ENCODE measurements at places on chromosomes 5 and 9. TPM values are rescaled to one million over a fixed set of nuclear protein-coding genes. Genes with fewer than 3 reads are reported as not detected.

- DNase-seq, result peak; percentile 94
Observed at GRCh38 chr9:128218518-128219389, 15.6 kb downstream of the DNM1 start.

GRCh38 chr9:36592801-36593583 is 20.3 kb downstream of the MELK start:
- DNase-seq, result no peak

GRCh38 chr5:73131711-73132425 is 11.5 kb downstream of the TMEM171 start:
- DNase-seq, result no peak

GRCh38 chr5:61348447-61348846 is 16.4 kb downstream of the ZSWIM6 start:
- no peak for DNase-seq

DNA sequence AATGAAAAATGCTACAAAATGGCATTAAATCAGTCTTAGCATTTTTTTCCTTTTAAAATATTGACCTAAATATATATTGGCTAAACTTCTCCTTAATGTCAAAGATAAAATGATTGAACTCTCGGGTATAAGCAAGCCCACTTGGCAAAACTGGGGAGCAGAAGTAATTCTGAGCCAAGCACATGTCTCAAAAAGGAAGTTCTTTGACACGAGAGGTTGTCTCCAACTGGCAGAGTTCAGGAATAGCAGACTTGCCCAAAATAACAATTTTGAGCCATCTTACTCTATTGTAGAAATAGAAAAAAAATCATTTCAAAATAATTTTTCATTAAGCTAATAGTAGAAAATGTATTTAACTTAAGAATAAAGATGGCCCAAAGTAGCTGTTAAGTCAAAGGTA is 10.4 kb upstream of the MLLT3 start:
- DNase-seq, result no peak

GRCh38 chr9:127976498-127976897 is 4.3 kb downstream of the EEIG1 start:
- peak; percentile 72 for DNase-seq

DNA sequence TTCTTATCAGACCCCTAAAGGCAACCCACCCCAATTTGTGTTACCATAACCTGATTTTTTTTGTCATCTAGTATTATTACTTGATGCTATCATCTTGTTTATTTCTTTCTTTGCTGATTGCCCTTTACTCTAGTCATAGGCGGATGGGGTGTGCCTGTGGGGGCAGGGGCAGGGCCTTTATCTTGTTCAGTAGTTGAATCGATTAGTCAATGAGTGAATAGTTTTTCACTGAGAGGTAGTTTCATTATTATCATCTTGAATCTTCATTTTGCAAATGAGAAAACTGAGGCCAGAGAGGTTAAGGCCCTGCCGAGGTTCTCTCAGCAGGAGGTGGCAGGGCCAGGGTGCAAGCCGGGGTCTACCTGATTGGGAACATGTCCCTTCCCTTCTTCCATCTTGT is 9.4 kb upstream of the GM2A start:
- DNase-seq, result no peak

DNA sequence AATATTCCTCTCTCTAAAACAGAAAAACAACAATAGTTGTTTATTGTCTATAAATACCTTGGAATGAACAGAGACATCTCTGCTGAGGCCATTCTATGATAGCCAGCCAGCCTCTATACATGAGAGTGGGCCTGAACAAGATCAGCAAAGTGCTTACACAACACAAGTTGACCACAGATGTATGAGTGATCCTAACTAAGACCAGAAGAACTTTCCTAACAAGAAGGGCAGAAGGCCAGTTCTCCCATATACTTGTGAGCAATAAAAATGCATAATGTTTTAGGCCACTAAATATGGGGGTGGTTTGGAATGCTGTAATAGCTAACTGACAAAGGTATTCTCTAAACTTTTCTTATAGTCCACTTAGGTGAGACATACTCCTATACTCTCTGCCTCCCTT is 345.7 kb downstream of the SPATA31D1 start:
- DNase-seq, result no peak

- DNase-seq, result no peak
Observed at GRCh38 chr9:133104718-133105460, 16.2 kb downstream of the RALGDS start.

DNA sequence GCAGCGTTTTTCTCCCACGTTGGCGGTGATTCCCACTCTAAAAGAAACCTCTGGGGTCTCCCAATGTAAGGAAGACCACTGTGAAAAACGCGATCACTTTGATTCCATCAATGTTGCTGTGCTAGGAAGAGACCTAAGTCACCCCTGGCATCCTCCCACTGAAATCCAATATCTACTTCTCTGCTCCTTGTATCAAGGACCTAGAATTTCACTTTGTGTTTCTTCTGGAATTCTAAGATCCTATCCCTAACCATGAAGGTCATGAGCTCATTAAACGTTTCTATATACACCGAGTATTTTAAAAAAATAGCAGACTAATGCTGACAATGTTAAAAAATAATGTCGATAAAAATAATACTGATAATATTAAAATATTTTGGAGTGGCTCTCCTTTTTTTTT is 118.8 kb upstream of the MYO10 start:
- no peak for DNase-seq

- DNase-seq, result no peak
Observed at GRCh38 chr9:76127637-76128036, 237.2 kb downstream of the PCSK5 start.

DNA sequence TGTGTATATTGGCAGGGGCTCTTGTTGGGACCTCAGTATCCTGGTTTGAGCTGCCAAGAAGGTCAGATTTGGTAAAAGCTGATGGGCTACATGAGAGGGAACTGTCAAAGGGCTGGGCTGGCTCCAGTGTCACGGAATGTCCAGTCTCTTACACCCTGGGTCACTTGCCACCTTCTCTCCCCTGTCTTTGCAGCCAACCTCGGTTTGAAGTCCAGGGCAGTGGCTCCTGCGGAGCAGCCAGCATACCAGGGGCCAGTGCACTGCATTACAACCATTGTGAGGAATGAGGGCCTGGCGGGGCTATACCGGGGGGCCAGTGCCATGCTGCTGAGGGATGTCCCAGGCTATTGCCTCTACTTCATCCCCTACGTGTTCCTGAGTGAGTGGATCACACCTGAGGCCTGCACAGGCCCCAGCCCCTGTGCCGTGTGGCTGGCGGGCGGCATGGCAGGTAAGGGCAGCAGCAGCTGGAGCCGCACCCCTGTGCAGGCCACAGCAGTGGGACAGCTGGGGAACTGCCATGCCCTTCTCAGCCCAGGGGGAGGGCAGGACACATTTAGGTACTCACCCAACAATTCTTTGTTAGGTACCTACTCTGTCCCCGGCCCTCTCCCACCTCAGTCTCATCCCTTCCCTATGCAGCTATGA is 24.2 kb downstream of the IL9 start:
- DNase-seq, result no peak

- no peak for DNase-seq
Observed at GRCh38 chr5:159774476-159775031, 141.7 kb upstream of the ADRA1B start.

DNA sequence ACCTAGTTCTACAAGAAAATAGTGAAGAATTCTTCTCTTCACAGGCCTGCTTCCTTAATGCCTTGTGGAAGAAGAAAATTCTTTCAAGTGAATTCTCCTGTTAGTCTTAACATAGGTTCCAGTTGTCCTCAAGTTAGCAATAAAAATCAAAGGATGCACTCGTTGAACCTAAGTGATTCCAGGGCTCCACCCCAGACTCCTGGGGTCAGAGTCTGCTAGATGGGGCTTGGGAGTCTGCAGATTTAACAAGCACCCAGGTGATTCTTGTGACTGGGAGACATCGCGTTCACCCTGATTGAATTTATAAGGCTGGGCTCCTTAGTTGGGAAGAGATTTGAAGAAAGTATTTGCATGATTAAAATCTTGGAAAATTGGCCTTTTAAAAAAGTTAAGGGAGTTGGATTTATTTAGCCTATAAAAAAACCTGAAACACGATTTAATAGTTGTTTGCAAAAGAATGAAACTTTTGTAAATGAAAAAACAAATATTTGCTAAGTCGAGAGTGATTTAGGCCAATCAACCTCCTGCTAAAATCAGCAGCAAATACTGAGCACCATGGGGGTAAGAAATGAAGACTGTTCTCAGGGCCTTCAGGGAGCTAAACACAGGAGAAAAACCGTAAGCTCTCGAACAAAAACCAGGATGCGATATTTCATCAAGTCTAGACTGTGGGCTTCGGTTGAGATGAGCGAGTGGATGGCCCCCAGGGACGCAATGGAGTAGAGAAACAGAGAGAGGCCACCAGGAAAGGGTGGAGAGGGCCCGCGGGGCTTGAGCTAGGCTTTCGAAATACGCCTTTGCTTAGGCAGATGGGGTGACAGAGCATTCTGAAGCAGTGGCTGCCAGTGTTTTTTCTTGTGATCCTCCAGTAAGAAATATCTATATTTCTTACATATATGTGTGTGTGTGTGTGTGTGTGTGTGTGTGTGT is 86.9 kb upstream of the TTC23L start:
- DNase-seq, result no peak

- no peak for DNase-seq
Observed at GRCh38 chr5:515273-515836, 8.9 kb downstream of the SLC9A3 start.

- DNase-seq, result no peak
Observed at GRCh38 chr5:172453986-172454357, 353 bp downstream of the SH3PXD2B start.

DNA sequence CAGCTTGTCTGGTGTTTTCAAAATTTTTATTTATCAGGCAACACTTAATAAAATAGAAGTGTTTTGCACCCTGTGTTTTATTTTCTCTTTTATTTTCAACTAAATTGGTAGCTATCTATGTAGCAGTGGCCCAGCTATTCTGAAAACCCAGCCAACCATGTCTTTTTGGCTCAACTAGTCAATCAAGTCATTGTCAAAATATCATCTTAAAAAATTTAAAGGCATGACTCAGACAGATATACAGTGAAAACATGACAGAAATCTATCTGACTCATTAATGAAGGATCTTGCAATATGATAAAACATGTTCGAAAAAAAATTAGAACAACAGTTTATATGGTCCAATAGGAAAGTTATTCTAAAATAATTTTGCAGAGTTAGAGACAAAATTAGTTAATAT is 75.1 kb downstream of the HSD17B4 start:
- no peak for DNase-seq

DNA sequence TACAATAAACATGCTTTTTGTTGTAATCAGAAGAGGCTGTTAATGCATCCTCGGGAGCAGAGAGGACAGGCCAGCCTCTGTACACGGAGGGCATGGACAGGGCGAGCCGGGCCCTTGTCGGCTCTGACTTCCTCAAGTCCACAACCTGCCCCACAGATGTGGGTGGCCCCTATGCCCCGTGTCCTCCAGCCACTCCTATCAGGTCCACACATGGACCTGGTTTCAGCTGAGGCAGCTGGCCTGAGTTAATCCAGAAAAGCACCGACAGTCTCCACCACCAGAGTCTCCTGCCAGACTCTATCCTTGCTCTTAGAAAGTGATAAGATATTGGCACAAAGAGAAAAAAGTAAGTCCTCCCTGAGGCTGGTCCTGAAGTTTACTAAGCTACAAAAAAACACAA is 52.4 kb upstream of the PHYKPL start:
- DNase-seq, result no peak

DNA sequence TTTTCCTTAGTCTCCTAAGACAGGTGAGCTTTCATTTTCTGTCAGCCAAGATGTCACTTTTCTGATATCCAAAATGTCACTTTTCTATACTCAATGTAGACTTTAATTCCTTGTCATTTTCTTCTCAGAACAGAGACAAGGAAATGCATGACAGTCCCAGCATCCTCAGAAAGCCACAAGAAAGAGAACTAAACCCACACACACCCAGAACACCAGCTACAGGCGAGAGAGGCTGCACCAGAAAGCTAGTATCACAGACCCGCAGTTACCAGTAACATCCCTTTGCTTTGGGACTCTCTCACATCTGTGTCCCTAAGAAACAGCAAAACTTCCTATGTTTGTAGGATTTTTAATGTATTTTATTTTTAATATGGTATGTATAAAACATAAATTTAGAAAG is 17.1 kb downstream of the TRMO start:
- peak; percentile 83 for DNase-seq

GRCh38 chr9:22449719-22450118 is 3.1 kb downstream of the DMRTA1 start:
- DNase-seq, result no peak

DNA sequence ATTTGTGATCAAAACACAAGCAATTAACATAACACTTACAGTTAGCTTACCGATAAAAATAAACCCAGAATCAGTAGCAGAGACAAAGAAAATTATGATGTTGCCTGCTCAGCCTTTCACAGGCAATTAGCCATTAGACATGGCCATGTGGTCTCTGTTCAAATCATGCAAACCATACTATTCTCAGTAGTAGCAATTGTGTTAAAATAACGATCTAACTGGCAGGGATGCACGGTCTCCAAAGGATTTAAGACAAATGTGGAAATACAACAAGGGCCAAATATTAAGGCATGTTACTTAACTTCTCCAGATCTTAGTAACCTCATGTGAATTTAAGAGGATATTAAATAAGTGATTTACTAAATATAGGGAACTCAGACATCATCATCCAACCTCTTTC is 59.5 kb downstream of the PTBP3 start:
- DNase-seq, result no peak

GRCh38 chr9:81874931-81875330 is 53.3 kb upstream of the SPATA31D4 start:
- no peak for DNase-seq

APC gene
- 44.5 TPM for total RNA-seq

CARD9 gene
- 1.2 TPM for total RNA-seq

CPEB4 gene
- 18.3 TPM for total RNA-seq

FBP1 gene
- total RNA-seq, result 6.3 TPM

IL12B gene
- not detected for total RNA-seq

PPP3R2 gene
- not detected for total RNA-seq

IL13 gene
- total RNA-seq, result not detected
